Activated CD4-positive, alpha-beta memory T cell treated with anti-CD3 and anti-CD28 coated beads, Interleukin-2, amount 10 ng/mL, durations not matched to agents 7 days and 5 days (primary cell): ENCODE measurements at places on chromosomes 5 and 9.
A peak's percentile ranks its signal among the peaks of the same experiment; 100 is the strongest.

DNA sequence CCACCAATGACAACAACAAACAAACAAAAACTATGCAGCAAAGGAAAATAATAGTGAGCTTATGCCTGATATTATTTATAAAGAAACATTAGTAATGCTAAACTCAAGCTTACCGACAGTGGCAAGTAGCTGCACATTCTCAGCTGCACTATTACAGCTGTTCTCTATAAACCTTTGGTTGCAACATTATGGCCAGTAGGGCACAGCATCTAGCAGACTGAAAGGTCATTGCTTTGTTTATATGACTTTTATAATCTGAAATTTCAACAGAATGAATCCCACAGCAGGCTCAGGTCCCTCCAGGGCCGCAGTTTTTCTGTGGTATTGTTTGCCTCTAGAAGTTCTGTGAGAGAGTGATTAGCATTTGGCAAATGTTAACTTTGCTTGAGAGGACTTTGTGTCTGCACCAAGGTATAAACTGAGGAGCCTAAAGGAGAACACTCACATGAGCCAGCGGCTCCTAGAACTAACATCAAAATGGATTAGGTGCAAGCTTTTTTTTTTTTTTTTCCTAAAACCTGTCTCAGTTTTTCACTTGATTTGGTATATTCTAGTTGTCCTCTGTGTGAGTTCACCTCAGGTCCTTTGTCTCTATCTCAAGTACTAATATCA is 58.3 kb downstream of the IZUMO3 start:
- DNase-seq, result no peak

DNA sequence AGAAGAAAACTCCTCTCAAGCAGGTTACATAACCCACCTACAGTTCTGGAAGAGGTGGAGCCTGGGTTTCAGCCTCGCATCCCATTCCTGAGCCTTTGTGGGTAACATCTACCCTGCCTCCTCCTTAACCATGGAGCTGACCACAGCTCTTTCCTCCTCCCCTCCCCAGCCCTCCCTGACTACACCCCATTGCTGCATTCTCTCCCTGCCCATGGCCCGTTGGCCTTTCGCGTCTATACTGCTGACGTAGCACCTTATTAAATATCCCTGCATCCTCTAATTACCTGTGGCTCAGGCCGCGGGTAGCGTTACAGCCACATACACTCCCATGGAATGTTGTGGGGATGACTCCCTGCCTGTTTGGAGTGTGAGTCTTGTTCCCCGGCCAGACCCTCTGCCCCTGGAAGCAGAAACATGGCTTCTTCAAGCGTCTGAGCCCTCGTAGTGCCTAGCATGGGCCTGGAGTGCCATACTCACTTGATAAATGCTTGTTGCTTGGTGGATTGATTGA is 72.8 kb downstream of the WWC1 start:
- DNase-seq, result no peak

- no peak for DNase-seq
Observed at GRCh38 chr5:172739375-172739774, 31.6 kb downstream of the DUSP1 start.

DNA sequence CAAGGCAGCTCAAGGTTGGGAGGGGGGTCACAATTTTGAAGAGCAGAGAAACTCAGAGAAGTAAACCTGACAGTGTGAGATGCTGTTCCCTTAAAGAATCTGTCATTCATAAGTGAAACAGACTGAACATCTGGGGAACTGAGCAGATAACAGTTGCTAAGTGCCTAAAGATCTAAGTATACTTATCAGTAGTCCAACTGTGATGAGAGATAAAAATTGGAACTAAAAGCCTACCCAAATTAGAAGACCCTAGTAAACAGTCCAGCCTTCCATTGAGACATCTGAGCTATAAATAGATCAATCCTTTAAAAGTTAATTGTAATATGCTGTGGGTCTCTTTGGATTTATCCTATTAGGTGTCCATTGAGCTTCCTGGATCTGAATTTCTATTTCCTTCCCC is 692.8 kb upstream of the ZNF608 start:
- no peak for DNase-seq

DNA sequence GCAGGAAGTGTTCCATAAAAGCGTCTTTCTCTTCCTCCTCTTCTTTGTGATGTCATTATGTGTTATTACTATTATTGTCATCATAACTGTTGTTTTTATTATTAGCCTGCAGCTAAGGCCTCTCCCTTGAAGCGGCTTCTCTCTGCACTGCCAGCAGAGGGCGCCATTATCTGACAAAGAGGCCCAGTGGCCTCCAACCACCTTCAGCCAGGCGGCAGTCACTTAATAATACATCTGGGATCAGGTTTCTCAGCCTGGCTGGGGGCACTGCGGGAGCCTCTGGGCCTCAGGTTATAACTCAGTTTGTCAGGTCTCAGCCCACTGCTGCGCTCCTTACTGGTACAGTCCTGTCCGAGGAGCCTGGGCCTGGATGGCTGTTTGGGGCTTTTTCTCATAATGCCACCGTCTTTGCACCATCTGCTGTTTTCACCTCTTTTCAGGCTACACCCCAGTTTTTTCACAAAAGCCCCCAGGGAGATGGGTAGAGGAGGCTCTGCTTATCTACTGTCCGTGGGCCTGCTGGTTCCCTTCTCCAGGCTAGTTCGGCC is 281.9 kb downstream of the NSG2 start:
- DNase-seq, result peak; percentile 58

GRCh38 chr5:2003206-2003605 is 120.5 kb upstream of the IRX4 start:
- no peak for DNase-seq

GRCh38 chr5:60332244-60333004 is 367.5 kb downstream of the DEPDC1B start:
- DNase-seq, result no peak

DNA sequence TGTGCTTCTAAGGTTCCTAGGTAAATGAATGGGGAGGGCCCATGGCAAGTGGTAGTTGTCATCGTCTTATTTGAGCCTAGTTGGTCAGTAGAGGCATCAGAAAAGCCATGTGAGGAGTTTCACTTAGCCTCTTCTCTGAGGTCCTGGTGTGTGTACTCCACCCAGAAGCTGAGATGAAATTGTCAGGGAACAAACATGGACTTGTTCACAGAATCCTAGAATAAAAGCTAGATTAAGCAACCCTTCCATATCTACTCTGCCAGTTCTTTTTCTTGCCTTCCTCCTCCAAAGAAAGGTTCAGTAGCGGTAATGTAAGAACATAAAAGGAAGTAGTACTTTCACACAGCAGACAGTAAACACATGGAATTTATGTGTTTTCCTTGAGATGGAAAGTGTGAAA is 70.4 kb downstream of the ARHGAP26 start:
- DNase-seq, result no peak

DNA sequence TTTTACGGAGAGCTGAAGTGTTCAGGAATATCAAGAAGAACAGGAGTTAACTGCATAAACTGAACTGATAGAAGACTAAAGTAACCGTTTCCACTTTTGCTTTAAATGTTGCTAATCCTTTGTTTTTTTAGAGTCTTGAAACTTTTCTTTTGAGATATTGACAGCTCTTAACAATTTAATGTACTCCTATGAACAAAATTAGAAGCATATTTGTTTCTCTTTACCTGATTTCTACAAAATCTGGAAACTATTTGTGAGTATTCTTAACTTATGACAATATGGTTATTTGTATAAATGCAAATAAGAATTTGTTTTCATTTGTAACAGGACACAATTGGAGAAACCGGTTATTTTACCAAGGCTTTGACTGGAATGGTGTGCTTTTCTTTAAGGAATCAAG is 89.5 kb upstream of the FAM120A start:
- no peak for DNase-seq

GRCh38 chr5:389197-389821 is 53.7 kb upstream of the EXOC3 start:
- peak; percentile 8 for DNase-seq

DNA sequence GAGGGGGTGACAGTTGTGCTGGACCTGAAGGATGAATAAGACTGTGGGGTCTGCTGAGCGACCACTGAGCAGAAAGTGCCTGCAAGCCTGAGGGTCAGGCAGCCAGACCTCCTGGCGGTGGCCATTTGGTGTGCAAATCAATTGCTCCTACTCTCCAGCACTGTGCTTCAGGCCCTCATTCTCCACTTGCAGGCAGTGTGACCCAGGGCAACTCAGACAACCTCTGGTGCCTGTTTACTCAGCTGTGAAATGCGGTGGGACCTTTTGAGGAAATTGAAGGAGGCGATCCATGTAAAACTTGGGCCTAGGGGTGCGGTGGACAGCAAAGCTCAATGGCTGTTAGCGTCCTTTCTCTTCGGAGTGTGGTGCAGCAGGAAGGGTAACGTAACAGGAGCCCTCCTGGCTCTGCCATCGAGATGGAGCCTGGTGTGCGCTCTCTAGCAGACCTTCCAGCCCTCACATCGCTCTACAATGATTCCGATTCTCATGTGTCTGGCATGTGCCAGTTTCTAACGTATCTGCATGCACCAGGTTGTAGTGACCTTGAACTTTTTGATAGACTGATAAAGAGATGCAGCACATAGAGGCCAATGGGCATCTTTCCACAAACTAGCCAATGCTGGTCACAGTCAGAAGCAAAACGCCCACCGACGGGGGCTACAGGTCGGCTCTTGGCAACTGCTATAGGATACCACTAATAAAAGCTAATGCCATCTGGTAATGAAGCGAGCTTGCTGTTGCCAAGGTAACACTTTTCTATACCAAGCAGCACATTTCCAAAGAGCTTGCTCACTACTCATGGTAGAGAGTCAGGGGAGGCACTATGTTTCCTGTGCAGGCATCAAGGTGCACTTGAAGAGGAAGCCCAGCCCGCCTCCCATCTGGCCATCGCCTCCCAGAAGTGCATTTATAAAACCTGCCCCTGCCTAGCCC is 159.7 kb upstream of the RAPGEF1 start:
- DNase-seq, result no peak

DNA sequence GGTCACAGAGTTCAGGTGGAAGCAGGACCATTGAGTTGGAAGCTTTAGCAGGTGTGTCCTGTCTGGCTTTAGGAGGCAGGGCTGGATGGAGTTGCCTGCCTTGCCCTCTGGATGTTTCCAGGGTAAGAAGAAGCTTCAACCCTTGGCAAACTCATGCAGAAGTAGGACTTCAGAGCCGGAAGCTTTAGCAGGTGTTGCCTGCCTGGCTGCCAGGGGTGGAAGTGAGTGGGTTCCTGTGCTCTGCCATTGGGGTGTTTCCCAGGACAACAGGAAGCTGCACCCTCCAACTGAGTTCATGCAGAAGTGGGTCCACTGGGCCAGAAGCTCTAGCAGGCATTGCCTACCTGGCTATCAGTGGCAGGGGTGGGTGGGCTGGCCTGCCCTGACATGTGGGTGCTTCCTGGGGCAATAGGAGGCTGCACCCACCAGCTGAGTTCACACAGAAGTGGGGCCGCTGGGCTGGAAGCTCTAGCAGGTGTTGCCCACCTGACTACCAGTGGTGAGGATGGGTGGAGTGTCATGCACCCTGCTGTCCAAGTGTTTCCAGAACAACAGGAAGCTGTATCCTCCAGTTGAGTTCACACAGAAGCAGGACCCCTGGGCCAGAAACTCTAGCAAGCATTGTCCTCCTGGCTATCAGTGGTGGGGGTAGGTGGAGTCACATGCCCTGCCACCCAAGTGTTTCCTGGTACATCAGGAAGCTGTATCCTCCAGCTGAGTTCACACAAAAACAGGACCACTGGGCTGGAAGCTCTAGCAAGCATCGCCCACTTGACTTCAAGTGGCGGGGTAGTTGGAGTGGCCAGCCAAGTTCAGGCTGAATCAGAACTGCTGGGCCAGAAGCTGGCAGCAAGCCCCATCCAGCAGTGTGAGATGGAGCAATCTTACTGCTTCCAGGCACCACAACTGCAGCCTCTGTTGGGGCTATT is 24.6 kb downstream of the LOX start:
- no peak for DNase-seq

- DNase-seq, result no peak
Observed at GRCh38 chr9:124471761-124472160, 21.5 kb downstream of the ADGRD2 start.

DNA sequence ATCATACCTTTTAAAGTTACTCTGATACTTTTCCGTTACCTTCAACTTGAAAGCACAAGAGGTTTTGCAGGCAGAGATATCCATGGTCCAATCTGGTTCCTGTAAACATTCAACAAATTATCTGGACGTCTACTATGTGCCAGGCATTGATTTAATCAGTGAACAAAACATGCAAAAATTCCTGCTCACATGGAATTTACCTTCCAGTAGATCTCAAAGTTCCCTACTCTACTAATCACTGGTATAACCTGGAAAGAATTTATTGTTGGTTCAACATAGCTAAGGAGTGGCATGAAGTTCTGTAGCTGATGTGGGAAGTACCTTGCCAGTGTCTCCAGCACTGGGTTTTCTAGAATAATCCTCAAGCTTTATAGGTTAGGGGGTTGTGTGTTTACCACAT is 9.8 kb downstream of the OCLN start:
- DNase-seq, result no peak

GRCh38 chr5:87803352-87803751 is 390.6 kb upstream of the CCNH start:
- DNase-seq, result no peak

DNA sequence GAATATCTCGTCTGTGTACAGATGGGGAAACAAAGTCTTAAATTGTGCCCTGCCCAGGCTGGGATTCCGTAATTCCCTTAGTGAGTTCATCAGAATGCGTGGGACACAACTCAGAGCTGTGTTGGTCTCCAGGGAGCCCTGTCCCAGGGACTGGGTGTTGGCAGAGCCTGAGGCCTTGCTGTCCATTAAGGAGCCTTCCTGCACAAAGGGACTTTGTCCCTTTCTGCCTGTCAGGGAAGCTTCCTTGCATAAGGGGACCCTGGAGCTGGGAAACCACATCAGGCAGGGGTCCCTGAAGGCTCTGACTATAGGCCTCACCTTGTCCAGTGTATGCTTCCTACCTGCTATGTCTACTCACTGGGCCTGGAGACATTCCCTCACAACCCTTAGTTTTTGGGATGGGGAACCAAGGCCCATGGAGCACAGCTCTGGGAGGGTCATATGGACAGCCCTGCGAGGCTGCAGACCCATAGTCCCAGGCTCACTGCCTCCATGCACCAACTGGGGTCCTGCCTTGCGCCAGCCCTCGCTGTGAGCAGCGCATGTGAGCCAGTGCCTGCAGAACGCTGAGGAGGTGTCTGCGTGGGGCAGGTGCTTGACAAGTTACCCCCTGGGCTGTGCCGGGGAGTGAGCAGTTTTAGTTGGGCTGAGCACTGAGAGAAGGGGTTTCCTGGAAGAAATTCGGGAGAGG is 1.6 kb downstream of the CARD19 start:
- DNase-seq, result no peak
